ENCODE measurements at places on chromosomes 7 and 10.

- no peak for DNase-seq
Observed at GRCh38 chr7:1106793-1107421, 19.0 kb downstream of the GPER1 start.

GRCh38 chr7:104035351-104035750 lies 45.9 kb upstream of the RELN start:
- no peak for DNase-seq

GRCh38 chr7:1936531-1937251 lies 266.6 kb downstream of the ELFN1 start:
- DNase-seq: no peak

- no peak for DNase-seq
Observed at GRCh38 chr10:2414039-2414438, 653.3 kb upstream of the PFKP start.

GRCh38 chr10:100615908-100616307 lies 80.2 kb downstream of the HIF1AN start:
- DNase-seq: no peak

DNA sequence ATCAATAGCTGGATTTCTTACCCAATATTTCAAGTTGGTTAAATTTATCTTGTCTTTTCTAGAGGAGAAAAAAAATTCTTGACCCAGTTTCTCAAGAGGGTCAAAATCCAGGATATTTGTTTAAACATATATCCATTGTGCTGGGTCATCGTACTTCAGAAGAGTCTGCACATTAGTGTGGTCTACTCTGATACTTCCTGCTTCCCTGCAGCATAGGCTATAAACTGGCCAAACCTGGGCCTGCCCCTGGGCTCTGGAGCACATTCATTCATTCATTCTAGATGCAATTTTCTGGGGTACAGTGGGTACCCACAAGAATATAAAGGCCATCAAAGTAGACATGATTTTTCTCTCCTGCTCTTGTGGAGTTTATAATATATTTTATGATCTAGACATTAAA lies 142.1 kb upstream of the WNT16 start:
- DNase-seq: no peak

- DNase-seq: no peak
Observed at GRCh38 chr10:541750-542371, 147.6 kb downstream of the DIP2C start.

DNA sequence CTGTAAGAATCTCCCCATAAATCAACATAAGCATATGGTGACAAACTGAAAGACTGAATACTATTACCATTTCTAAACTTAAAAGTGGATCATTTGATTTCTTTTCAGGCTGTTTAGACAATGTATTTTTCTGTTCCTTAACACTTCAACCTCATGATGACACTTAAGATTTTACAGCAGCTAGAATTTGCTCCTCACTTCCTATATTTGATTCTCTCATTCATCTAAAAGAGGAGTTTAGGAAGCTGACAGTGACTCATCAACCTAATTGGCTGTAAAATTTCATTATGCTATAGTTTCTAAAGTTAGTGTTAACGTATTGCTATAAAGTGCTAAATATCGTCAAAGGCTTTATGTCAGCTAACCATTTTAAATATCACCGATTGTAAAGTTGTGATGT lies 478.7 kb downstream of the GRM8 start:
- no peak for DNase-seq

- DNase-seq: peak; percentile 90
Observed at GRCh38 chr10:109889867-109890266, 33.4 kb downstream of the XPNPEP1 start.

DNA sequence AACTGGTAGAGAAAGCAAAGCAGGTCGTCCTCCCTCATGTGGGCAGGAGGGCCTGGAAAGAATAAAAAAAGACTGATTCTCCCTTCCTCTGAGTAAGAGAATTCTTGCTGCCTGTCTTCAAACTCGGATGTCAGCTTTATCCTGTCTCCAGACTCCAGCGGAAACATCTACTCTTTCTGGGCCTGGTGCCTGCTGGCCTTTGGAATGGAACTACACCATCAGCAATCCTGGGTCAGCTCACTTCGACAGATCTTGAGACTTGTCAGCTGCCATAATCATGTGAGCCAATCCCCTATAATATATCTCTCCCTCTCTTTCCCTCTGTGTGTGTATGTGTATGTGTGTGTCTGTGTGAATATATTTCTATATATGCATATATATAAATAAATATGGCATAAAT lies 411.0 kb upstream of the DPP6 start:
- no peak for DNase-seq

- no peak for DNase-seq
Observed at GRCh38 chr10:92126100-92126650, 164.7 kb downstream of the CPEB3 start.

DNA sequence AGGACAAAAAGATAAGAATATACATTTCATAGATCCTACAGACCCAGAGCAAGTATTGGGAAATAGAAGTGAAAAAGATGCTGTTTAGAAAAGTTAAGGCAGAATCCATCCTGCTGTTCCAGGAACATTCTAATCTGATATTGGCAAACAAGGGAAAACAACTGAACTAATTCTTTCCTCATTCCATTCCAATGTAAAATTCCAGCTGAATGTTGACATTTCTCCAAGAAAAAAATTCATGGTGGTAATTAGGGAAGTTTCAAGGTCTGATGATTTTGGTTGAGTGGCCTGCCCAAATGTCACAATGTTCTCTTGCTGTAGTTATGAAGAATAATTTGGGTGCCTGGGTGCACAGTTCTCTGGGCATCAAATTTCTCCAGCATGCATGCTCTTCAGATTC lies 15.2 kb downstream of the PIP start:
- no peak for DNase-seq

DNA sequence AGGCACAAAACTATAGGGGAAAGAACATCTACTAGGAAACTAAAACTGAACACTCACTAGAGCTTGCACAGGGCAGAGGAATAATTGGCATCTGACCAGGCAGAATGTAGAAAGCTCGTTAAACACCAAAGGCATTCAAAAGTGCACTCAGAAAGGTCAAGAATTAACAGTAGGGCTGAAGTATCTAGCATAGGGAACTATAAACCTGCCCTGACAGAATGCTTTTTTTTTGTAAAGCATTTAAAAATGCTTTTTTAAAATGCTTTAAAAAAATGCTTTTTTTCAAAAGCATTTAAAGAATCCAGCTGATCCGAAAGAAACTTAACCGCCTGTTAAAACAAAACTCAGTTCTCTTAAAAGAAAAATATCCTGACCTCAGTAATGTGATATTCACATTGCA lies 74.6 kb upstream of the EGFR start:
- no peak for DNase-seq

GRCh38 chr10:22345301-22346095 lies at the start of gene SPAG6:
Gene SPAG6 (plus strand): TSS chr10:22345496. CDS start chr10:22345612, 116 bp downstream.
- DNase-seq: no peak

DNA sequence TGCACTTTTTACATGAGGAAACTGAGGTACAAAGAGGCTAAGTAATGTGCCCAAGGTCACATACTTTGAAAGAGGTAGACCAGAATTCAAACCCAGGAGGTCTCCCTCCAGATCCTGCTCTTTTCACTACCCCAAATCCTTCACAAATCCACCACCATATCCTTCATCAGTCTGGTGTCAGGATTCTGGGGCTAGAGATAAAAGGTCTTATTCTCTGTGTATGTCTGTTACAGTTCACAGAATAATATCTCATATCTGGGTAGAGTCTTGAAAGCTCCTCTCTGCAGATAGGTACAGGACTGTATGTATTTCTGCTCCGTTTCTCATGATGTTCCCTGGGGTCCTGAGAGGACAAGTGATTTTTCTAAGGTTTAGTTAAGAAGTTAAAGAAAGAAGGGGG lies 4.9 kb downstream of the PIK3CG start:
- no peak for DNase-seq

DNA sequence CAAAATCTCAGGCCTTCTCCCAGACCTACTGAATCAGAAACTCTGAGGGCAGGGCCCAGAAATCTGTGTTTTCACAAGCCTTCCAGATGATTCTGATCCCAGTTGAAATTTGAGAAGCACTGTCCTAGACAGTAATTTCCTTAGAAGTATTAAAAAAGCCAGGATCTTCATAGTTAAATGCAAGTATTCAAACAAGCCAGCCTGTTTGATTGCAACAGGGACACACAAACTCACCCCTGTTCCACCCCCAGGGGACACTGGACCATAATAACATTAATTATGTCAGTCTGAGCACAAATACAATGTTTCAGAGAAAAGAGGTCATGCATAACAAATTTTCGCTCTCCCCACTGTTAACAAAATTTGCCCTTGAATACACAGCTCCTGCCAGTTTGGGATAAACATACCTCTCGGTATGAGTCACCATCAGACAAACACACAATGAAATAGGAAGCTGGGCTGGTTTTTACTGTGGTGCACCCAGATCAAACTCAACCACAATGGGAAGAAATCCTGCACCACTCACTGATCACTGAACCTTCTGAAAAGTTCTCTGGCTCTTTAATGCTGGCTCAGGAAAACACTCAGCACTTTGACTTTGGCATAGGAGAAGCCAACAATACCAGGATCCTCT lies 34.3 kb downstream of the ABLIM1 start:
- peak; percentile 91 for DNase-seq

DNA sequence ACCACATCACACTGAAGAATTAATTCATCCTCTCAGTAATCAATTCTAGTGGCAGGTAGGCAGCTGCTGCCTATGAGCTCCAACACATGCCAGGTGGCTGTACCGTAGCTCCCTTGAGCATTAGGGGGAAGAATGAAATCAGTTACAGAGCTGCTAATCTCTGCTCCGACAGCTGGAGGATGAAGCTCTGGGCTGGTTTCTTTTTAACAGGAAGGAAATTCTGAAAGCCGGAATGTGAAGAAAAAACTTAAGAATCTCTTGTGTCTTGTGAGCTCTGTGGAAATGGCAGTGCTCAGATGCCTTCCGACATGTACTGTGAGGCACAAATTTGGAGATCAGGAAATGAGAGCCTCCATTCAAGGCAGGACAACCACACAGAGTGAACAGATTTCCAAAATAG lies 2.8 kb upstream of the AHCYL2 start:
- DNase-seq: no peak

DNA sequence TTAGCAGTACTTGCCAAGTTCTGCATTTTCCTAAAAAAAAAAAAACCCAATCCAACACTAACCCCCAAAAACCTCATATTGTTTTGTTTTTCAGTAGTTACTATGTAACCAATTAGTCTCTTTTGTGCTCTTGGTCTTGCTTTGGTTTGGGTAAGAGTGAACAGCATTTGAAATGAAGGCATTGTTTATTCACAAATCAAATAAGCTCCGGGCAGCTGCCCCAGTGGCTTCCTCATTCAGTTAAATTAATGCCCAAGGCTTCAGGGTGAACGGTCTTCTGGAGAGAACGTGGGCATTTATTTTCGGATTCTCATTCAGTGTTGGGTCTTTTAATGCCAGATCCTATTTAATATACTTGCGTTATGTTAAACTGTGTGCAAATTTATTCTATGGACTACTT lies 108.7 kb downstream of the GFRA1 start:
- DNase-seq: no peak

GRCh38 chr10:26445411-26446031 lies 7.4 kb downstream of the APBB1IP start:
- DNase-seq: no peak

DNA sequence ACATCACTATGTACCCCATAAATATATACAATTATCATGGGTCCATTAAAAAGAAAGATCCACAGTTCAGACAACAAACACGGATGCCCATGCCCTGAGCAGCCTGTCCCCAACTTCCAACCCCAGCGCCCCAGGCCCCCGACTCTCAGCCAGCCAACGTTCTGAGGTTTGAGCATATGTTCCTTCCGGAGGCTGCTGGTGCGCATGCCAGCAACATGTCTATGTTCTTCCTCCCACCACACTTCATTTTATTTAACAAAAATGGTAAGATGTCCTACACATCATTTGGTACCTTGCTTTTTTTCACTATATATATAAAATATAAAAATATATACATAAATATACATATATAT lies 250.9 kb downstream of the MAD1L1 start:
- DNase-seq: no peak

- DNase-seq: no peak
Observed at GRCh38 chr7:5276611-5277010, 6.1 kb upstream of the SLC29A4 start.

- no peak for DNase-seq
Observed at GRCh38 chr10:113019692-113020474, 69.8 kb downstream of the TCF7L2 start.

DNA sequence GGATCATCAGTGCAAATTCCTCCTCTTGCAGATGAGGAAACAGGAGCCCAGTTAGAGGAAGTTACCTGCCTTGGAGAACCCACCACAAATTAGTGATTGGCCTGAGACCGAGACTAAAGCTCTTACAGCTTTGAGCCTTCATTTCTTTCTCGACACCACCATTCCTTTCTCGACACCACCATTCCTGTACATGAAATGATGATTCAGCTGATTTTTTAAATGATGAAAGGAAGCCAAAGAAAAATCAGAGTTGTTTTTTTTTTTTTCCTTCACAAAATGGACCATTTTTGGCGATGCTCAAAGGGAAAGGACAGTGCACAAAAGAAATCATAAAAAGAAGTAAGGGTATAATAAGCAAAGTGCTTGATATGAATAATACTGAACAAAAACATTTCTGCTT lies 1080.2 kb upstream of the AUTS2 start:
- no peak for DNase-seq

DNA sequence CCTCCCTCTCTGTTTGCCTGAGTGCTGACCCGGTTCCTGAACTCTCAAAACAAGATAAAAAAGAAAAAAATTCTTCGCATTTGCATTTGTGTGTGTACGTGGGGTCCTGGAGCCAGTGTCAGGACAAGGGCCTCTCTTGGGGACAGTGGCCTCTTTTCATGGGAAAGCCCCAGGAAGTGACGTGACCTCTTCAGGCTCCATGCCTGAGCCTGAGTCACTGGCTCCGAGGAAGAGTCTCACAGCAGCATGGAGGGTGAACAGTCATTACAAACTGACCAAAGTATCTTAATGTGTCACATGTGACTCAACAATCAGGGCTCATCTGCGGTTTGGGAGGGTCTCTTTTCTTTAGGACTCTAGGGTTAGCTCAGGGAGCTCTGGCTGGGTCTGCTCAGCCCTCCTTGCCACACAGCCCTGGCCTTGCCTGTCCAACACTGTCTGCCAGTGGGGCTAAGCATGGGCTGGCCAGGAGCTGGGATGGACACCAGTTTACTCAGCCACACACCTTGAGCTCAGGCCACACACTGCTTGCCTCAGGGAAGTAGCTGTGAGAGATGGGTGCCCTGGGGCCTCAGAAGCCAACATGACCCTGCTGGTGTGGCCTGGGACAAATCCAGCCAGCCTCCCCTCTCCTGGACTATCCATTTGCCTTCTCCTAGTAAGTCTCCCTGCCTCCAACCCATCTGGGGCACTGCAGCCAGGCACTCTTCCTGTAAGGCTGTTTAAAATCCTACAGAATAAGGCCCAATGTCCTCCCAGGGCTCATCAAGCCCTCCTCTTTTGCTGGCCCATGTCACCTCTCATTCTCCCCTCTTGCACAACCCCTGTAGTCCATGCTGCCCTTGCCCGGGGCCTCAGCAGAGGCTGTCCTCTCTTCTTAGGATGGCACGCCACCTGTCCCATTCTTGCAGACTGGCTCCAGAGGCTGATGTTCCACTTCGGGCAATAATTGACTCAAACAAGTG lies 10.5 kb downstream of the TMEM273 start:
- DNase-seq: peak; percentile 74

GRCh38 chr7:122628651-122629411 lies 70.1 kb downstream of the RNF133 start:
- DNase-seq: no peak

GRCh38 chr10:79189181-79189580 lies 120.4 kb downstream of the ZMIZ1 start:
- no peak for DNase-seq

Data from dermis microvascular lymphatic vessel endothelial cell (primary cell).